ENCODE measurements at places on chromosomes 13 and 19.

DNA sequence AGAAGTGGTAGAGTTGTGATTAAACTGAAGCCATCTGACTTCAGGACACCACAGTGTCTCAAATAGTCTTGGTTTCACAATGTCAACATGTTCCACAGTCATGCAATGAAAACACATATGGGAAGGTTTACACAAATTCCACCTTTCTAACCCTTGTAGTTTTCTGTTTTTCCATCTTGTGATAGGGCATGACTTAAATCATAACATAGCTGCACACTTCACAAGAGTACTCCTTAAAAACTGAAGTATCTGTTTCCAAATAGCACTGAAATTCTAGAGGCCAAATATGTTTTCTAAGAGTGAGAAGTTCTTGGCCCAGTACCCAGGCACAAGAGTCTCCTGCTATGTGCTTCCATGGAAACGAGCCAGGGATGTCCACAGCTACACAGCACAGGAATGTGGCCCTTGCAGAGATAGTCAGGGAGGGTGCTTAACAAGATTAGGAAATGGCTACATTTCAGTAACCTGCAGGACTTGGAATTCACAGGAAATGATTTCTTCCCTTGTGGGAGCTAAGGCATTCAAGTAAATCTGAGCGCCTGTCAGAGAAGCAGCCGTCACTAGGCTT lies 269.1 kb downstream of the NDFIP2 start:
- DNase-seq, result peak; percentile 3

GRCh38 chr13:27933118-27933517 lies 13.3 kb downstream of the PDX1 start:
- DNase-seq, result no peak

- no peak for DNase-seq
Measured at GRCh38 chr13:59459972-59460371, 703.8 kb downstream of the DIAPH3 start.

DNA sequence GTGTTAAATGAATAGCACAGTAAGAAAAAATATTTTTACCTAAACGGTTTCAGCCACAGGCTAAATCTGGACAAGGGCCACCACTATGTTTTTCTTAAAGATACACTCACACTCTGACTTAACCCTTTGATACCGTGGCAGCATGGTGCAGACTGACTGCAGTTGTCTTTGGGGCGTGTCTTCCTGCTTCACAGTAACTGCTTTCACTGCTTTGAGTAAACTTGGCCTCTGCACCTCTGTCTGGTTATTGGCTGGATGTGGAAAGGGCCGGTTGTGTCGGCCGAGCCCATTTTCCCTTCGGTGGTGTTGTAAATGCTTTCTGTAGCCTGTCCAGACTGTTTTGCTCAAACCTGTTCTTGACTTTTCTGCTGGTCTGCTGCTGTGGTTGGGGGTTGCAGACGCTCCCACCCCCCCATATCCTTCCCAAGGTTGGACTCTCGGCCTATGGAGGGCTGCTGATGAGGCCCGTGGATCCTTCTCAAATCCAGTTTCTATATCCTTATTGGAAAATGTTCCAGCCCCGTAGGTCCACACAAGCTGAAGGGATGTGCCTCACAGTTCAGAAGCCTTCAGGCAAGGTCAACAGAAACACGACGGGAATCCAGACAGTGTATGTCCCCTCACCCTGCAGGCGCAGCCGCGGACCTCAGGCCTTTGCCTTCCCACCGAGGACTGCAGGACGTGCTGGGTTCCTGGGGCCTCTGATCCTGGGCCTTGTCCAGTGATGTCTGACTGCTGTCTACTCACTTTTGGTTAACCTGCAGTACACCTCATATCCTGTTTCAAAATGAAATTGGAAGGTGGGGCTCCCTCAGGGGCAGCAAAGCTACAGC lies 90.2 kb upstream of the RNF113B start:
- no peak for DNase-seq

DNA sequence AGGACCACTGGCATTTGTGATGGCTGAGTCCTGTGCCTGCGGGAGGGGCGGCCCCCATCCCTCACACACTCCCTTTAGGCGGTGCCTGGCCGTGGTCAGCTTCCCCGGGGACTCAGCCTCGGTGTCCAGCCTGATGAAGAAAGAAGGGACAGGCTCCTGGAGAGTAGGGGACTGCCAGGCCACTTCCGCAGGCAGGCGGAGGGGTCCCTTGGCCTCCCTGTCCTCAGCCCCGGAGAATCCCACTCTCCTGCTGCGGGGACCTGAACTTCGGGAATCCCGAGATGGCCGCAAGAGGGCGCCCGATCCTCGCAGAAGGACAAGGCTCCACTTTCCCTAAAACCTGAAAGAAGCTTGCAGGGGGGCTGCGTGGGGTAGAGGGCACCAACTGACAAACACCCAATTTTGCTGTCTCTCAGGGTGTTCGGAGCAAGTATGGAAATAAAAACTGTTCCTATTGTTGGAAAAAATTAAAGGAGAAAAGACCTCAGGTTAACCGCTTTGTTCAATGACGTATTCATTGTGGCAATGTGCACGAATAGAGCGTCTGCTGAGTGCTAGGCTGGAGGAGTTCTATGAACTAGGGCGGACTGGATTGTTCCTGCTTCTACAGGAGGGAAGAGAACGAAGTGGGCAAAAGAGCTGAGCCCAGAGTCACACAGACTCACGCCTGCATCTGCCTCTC lies 297.3 kb downstream of the ZNF536 start:
- peak; percentile 90 for DNase-seq

GRCh38 chr19:18898607-18899408 lies 2.9 kb upstream of the CERS1 start:
- DNase-seq, result no peak

DNA sequence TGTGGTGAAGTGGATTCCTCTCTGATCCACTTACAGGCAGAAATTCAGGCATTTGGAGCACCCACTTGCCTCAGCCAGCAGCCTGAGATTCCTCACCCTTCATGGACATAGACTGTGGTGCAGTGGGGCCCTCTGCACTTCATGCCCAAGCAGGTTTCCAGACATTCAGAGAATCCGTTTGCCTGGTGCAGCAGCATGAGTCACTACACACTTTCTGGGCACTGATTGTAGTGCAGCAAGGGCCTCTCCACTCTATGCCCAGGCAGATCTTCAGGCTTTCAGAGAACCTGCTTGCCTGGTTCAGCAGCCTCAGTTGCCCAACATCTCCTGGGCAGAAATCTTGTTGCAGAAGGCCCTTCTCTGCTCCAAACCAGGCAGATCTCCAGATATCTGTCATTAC lies 920.9 kb downstream of the SLITRK5 start:
- DNase-seq, result no peak

DNA sequence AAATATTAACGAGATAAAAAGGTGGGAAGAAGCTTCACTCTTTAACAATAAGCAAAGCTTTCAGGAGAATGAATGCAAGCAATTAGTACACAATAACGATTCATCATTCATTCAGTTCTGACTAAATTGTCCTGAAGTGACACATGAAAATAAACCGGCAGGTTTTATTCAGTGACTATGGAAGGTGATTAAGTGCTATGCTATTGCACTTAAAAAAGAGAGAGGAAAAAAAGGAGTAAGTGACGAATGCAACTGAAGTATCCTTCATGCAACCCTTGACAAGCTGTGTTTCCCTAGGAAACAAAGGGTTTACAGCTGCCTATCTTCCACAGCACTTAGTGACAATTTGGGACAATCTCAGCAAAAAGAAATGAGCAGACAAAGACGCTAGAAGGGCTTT lies 1.4 kb downstream of the LIG4 start:
- peak; percentile 42 for DNase-seq

DNA sequence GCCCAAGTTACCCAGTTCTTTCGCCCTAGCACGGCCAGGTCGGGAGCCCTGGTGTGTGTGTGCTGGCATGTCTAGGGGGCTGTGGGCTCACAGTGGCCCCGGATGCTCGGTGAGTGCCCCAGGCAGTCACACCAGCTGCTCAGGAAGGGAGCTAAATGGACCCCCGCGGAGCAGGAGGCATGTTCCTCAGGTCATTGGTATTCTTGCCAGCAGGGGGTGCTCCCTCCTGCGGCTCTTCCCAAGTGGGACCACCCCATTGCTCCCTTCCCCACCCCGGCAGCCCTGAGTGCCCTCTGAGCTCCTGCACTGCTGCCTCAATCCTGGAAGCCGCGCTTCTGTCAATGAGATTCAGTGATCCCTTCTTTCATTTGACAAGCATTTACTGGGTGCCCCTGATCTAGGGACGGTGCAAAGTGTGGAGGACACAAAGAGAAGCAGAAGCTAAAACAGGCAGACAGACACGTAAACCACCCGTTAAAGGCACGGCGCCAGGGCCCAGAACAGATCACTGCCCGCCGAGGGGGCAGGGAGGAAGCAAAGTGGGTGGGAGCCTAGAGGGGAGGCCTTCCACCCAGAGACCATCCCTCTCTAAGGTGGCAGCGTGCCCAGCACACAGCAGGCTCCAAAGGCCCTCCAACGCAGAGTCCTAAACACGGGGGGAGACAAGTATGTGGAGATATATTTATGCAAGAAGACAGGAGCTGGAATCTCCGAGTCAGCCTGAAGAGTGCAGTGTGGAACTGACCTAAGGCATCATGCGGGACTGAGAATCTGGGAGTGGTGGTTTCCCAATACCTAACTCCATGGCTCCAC lies 5.2 kb upstream of the ADPRHL1 start:
- peak; percentile 45 for DNase-seq

DNA sequence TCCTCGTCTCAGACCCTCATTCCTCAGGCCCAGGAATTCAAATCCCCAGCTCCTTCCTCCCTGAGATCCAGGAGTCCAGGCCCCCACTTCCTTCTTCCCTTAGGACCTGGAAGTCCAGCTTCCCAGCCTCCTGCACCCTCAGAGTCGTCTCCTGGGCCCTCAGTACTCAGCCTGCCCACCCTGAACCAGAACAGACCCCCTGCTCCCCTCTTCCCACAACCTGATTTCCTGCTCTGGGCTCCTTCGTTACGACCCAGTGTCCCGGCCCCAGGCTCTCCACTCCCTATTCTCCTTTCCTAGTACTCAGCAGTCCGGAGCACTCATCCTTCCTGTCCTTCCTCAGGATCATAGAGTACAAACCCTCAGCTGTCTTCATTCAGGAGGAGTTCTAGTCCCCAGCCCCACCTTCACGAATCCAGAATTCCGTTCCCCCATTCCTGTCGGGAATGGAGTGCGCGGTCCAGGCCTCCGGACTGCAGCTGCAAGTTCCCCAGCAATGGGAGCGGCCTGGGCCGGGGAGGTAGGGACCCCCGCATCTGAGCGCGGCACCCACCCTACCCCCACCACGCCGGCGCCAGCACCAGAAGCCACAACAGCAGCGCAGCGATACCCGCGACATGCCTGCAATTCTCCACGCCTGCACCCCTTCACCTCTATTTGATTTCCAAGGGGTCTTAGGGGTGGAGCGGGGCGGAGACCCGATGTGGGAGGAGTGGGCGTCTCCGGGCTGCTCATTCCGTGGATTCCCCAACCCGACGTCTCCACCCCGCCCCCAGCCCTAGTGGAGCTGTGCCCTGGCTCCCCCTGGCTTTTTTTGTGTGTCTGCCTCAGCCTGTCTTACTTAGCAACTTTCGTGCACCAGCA lies 12.7 kb downstream of the EGLN2 start:
- DNase-seq, result peak; percentile 67
